Activated naive CD4-positive, alpha-beta T cell treated with anti-CD3 and anti-CD28 coated beads, Interleukin-2, amount 50 U/mL, for 72 hours (primary cell): ENCODE measurements at places on chromosomes 16 and 17.

DNA sequence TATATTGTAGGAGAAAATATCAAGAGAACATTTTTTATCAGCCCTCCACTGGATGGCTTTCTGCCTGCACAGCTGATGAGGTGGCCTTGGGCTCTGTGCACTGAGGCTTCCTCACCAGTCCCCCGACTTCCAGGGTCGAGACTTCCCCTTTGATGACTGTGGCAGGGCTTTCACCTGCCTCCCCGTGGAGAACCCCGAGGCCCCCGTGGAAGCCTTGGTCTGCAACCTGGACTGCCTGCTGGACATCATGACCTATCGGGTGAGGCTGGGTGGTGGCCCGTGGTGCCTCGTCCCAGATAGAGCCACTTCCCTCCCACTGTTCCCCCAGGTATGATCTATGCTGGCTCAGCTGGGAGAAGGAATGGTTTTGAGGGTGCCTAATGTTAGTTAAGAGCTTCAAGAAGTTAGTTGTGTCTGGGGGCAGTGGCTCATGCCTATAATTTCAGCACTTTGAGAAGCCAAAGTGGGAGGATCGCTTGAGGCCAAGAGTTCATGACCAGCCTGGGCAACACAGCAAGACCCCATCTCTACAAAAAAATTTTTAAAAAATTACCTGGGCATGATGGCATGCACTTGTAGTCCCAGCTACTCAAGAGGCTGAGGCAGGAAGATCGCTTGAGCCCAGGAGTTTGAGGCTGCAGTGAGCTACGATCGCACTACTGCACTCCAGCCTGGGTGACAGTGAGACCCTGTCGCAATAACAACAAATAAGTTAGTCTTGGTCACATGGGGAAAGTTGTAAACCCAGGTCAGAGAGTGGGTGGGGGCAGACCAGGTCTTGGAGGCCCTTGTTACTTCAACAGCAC, 11.8 kb downstream of the FCSK start:
- DNase-seq: no peak

DNA sequence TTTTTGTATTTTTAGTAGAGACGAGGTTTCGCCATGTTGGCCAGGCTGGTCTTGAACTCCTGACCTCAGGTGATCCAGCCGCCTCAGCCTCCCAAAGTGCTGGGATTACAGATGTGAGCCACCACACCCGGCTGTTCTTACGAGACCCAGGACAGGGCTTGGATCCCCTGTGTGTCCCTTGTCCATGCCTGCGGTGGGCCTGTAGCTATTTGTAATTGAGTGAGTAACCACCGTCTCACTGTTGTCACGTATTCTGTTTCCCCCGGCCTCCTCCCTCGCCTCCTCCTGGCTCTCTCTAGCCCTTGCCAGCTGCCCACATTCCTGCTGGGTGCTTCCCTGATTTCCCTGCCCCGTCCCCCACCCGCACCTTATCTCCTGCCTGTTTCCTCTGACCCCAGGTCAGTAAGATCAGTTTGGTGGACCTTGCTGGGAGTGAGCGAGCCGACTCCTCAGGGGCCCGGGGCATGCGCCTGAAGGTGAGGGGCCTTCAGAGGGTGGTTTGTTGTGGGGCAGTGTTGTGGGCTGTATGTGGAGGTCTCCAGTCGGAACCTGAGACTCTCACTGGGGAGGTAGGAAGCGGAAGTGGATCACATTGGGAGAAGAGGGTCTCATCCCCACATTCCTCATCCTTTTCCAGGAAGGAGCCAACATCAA, 5.6 kb downstream of the KIF1C start:
- DNase-seq: no peak

DNA sequence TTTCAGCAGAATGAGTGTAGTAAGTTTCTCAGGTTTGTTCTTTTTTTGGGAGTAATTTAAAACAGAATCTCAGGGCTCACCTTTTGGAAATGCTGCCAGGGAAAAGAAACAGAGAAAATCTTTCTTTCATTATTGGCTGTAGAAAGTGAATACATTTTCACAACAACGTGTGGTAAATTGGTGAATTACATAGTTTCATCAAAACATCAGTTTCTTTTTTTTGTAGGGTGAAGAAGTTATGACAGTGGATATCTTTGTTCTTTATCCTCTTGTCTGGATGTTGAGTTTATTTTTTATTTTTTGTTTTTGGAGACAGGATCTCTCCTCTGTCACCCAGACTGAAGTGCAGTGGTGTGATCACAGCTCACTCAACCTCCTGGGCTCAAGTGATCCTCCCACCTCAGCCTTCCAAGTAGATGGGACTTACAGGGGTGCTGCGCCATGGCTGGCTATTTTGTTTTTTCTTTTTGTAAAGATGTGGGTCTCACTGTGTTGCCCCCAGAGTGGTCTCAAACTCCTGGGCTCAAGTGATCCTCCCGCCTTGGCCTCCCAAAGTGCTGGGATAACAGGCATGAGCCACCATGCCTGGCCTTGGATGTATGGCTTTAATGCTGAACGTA, 2.4 kb downstream of the ZNF267 start:
- DNase-seq: no peak

DNA sequence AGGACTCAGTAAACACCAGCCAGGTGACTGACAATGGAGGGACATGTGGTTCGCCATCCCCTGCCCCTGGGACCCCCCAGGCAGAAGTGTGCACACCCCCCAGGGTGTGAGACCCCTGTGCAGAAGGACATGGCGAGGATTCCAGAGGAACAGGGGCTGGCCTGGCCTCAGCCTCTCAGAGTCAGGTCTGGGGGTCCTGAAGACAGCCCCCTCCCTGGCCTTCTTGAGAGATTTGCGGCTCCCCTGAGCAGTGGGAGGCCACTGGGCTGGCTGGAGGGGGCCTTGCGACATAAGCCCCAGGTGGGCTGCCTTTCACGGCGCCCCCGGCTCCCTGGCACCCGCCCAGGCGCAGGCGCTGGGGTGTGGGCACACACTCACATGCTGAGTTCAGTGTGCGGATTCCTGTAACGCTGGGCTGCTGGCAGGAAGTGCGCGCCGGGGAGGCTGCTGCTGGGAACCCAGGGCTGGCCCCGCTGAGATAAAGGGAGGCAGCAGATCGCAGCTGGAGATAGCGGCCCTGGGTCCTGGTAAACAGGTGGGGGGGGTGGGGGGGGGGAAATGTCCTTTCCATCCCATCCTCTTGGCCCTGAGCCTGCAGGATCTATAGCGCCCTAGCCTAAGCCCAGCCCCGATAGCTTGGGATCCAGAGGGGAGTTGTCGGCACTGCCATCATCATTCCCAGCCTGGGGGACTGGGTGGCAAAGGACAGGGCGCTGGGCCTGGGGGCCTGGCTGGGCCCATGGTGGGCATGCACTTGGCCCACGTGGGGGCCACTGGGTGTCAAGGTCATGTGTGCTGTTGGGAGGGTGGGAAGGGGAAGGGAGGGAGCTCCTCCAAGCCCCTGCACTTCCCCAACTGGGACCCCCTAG, 27.1 kb downstream of the TMEM235 start:
- peak; percentile 71 for DNase-seq
